Eye (tissue), 1 donor: ENCODE measurements at places on chromosomes 12 and 14.

DNA sequence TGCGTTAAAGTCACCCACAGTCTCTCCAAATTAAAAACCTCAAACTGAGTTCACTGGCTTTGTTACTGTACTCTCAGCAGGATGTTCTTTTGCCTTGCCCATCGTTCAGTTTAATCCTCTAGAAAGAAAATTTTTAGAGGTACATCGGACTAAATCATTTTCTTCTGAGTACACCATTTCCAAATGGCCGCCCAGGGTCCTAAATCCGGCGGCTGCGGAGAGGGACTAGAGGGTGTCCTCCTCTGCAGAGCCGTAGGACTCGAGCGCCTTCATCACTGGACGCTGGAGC, 1.4 kb downstream of the LIN7A start:
- no peak for DNase-seq

DNA sequence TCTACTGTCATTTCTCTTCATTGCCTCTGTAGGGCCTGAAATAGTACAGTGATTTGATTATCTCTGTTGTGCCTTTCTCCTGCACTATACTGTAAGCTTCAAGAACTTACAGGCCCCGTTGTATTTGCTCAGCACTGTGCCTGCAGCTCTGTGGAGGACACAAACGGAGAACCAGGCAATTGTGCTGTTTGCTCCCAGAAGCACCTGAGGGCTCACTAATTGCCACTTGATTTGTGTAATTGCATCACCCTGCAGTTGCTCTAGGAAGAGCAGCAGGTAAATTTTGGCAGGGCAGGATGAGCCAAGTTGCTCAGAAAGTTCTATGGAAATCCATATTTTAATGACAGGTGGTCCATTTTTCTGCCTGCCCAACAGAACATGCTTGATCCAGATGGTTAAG, 11.6 kb upstream of the KRT82 start:
- DNase-seq: no peak

DNA sequence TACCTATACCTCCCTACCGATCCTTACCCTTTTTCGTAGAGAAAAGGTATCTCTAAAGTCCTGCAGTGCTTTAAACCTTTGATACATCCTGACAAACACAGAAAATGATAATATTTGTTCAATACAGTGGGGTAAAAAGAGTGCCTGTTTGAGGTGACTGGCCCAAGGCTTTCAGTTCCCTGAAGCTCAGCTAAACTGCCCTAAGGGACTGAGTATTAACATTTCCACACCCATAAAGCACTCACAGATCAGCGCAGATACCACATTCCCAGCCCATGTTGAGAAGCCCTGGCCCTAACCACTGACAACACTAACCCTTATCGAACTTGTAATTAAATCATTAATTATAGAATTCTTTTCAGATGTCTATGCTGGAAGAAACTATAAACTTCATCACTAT, 108.7 kb downstream of the DIP2B start:
- DNase-seq: no peak

DNA sequence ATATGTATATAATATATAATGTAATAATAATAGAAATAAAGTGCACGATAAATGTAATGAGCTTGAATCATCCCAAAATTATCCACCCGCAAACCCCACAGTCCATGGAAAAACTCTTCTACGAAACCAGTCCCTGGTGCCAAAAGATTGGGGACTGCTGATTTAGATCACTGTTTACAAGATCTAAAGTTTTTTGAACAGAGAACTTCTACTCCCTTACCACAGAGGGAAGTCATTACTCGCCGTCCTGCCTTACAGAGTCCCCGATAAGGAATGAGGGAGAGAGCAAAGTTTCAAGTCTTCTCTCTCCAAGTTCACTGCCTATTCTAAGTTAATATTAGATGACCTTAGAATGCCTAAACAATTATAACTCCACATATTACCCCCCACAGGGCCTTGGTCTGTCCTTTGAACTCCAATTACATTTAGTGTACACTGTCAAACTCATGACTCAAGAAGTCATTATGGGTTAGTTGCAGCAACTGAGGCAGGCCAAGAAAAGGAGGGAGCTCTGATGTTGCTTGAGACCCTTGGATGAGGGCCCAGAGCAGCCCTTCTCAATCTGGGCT, 21.8 kb upstream of the DHRS4 start:
- no peak for DNase-seq

DNA sequence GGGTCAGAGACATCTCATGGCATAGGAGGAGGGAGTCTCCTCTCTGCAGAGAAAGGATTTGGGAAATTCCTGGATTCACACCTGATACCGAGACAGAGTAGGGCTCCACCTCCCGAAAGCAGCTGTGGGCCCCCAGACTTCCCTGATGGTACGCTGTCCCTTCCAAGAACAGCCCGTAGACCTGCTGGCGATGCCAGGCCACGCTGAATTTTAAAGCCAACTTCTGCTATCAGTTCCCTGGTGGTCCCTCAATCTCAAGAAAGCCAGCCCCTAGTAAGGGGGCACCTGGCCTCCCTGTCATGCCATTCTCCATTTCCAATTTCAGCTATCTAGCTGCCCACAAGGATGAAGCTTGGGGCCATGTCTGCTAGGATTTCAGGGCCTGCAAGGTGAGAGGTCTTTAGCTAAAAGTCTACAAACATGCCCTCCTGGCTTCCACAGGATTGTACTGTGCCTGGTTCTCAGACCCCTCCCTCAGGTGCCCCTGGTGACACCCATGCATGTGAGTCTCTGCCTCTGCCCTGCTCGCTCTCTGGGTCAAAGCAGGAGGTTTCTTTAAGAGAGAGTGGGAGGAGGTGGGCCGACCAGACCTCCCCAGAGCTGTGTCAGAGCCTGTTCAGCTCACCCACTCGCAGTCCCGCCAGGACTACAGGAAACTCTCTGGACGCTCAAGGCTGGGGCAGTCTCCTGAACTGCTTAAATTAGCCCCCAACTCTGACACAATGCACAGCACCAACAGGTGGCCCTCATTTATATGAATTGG, 30.5 kb downstream of the ANO2 start:
- DNase-seq: no peak

DNA sequence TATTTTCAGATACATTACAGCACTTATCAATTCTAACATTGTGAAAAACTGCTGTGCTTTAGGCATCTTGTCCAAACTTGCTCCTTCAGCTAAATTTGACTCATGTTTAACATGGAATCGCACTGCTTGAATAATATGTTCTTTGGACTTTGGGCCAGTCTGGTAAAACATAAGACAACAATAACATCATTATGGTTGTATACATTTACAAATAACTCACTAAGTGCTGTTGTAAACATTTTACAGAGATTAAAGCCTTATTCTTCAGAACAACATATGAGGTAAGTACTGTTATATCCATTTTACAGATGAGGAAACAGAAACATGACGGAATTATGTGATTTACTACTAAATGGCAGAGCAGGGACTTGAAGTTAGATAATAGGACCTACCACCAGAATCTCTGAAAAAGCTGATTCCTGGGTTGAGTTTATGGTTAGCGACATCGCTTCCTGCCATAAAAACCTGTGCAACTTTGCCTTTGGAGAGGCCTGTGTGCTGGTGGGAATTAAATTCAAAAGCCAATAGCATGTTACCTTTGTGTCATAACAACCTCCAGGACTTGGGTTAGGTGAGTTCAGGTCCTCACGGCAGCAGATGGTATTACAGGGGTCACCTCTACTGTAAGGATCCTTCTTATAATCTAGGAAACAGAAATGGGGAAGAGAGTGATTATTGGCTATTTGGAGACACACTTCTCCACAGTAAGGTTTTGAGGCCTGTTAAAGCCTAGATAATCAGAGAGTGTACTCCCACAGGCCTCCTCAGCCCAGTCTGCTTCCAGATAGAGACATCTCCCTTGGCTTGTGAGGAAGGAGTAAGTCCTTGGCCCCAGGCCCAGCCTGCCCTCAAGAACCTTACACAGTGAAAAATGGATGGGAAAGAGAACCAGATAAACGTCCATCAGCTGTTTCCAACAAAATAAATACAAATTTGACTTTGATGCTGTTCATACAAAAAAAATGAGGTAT, 61.8 kb downstream of the PLBD1 start:
- no peak for DNase-seq

- peak; percentile 66 for DNase-seq
Measured at GRCh38 chr12:104219361-104219892, 3.8 kb downstream of the TXNRD1 start.

GRCh38 chr12:3670083-3670620, 82.8 kb downstream of the CRACR2A start:
- no peak for DNase-seq

GRCh38 chr14:64035143-64035542, 182.3 kb downstream of the SYNE2 start:
- DNase-seq: no peak

DNA sequence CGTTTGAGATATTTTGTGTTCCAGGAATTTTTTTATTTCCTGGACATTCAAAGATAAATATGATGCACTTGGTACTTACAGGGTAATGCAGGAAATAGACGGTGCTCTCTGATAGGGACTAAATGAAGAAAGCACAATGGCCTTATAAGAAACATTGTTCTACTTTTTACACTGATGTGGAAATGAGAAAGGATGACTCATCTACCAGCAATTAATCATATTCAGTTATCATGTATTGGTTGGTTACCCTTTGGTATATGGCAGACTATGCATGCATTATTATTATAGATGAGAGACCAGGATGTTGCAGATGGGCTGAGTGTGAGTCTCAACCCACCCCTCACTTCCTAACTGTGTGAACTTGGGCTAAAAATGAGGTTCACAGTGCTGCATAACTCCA, 222.2 kb downstream of the FLRT2 start:
- DNase-seq: no peak

- DNase-seq: no peak
Measured at GRCh38 chr14:95547272-95547625, 12.4 kb downstream of the GLRX5 start.

GRCh38 chr14:70919774-70920173, 12.5 kb downstream of the PCNX1 start:
- DNase-seq: no peak

- DNase-seq: no peak
Measured at GRCh38 chr14:82047777-82048470, 514.3 kb upstream of the SEL1L start.

GRCh38 chr14:87508333-87508732, 484.6 kb downstream of the GALC start:
- no peak for DNase-seq

DNA sequence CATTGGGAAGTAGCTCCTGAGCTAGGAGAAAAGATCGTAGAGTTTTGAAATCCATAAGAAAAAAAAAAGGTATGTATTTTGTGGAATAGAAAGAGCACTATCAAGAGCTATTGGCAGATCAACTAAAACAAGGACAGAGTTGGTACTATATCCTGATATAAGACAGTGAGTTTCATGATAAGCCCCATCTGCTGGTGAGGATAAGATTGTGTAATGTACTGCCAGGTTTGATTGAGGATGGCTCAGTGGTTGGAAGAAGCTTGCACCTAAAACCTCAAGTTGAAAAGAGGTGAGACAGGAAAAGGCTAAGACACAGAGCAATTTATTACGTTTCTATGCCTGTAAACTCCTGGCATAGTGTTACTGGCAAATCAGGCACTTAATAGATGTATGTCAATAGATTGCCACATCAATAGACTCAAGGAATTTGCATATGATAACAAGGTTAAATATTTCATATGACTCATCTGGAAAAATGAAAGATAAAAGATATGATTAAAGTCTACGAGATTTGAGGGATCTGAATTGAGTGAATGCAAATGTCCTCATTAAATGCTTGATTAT, 525.6 kb downstream of the FLRT2 start:
- DNase-seq: peak; percentile 32

DNA sequence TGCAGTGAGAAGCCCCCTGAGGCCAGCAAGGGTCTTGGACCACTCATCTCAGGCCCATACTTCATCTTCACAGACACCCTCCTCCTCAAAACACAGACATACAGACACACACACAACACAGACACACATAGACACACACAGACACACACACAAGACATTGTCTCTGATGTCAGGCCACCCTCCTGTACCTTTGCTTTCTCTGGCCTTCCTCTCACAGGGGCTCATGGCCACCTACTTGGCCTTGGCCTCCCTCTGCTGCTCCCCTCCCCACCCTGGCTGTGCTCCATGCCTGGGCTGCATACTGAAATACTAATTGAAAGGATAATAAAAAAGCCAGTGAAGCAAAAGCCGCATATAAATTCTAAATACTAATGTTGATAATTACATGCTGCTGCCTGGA, 1.6 kb upstream of the SYNDIG1L start:
- DNase-seq: no peak

GRCh38 chr12:25789541-25789944, 168.9 kb upstream of the RASSF8 start:
- no peak for DNase-seq

DNA sequence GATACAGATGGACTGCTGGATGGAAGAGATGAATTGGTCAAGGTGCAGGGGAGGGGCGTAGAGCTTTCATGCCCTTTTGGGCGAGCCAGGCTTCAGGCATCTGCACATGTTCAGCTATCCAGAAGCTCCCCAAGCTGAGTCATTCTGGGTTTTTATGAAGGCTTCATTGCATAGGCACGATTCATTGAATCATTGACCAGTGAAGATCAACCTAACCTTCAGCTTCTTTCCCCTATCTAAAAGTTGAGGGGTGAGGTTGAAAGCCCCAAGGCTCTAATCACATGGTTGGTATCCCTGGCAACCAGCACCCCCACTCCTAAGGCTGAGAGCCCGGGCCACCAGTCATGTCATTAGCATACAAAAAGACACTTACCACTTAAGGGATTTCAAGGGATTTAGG, 36.3 kb downstream of the RPS29 start:
- DNase-seq: no peak

- no peak for DNase-seq
Measured at GRCh38 chr14:95896498-95897135, 20.0 kb downstream of the TUNAR start.

DNA sequence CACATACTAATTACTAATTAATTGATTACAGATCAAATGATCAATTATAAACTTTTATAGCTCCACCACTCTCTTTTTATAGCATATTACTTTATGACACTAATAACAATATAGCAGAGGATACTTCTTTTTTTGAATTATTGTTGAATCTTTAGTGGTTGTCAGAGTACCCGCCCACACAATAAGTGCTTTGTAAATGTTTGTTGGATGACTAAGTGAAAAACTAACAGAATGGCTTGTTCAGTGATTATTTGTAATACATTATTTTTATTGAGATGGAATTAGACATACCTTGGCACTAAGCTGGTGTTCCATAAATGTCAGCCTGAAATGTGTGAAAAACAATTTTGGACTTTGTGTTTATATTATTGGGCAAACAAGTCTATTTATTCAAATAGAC, 670.5 kb upstream of the ATXN7L3B start:
- DNase-seq: no peak

DNA sequence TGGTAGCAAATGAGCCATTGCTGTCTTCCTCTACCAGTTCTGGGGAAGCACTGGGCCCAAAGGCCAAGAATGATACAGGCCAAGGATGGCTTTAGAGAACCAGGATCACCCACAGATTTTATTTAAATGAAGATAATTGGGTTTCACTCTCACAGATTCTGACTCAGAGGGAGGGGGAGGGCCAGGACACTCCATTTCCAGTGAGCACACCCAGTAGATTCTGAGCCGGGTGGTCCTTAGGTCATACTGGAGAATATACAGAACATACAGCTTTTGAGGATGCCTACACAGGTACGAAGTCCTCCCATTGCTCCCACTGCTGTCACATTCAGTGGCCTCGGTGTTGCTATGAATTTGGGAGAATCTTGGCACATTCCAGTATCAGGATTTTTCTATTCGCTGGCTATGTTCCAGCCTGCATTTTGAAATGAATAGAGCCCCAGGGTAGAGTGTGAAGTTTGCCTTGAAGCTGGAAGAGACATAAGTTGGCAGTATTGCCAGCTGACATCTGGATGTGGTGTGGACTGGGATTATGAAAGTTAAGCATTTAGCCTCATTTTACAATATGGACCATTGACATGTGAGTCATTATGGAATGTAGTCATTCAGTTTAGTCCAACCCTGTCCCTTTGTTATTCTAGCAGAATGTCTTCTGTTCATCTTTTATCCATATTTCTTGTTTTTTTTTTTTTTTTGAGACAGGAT, 45.8 kb upstream of the POC1B start:
- DNase-seq: no peak
